ENCODE measurements at places on chromosomes 13 and 19. TPM values are rescaled to one million over a fixed set of nuclear protein-coding genes. Genes with fewer than 3 reads are reported as not detected.

DNA sequence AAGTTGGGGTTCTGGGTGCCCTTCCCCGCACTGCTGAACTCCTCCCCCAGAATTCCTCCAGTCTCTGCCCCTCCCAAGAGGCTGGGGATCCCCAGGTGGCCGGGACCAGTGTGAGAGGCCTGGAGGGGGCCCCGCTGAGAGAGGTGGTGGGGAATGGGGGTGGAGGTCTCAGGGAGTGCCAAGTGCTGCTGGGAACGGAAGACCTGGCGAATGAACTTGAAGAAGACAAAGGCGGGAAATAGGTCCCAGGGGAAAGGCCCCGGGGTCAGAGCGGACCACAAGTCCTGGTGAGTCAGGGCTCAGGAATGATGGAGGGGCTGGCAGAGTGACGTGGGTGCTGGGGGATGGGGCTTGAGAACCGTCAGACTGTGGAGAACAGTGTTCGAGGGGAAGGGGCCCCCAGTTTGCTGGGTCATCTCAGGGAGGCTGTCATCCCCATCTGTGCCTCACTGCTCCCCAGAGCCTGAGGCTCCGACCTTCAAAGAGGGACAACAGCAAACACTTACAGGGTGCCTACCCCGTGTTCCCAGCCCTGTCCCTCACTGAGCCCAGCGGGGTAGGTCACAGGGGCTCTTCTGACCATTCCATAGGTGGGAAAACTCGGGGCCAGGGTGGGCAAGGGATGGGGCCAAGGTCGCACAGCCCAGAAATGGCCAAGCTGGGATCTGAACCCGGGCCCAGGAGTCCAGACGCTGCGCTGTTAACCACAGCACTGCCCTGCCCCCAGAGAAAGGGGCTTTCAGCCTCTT lies 16.0 kb upstream of the SEMA6B start:
- no peak overlapping the region for H3K4me3 ChIP-seq
- H3K36me3 ChIP-seq, result no peaks in the 10 kb centered on the region
- no peaks in the 10 kb centered on the region for H3K4me1 ChIP-seq
- H3K27me3 ChIP-seq, result peaks cover 22% of the 10 kb centered on the region

DNA sequence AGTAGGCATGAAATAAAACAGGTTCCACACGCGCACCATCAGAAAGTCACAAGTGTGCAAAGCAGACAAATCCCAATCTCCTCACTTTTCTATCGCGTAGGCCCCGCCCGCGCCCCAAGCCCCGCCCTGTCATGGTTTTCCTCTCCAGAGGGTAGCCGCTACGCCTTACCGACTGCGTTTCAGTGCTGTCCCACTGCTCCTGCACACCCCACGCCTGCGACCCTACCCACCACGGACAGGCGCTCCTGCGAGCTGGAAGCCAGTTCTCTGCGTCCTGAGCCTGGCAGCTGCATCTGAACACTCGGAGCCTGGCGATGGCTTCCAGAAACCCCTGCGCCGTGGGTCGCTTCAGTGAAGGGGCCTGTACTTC lies 379 bp upstream of the ZNF470 start:
- peak; percentile 46 for DNase-seq
- H3K27me3 ChIP-seq, result no peaks in the 10 kb centered on the region
- H3K36me3 ChIP-seq, result peaks cover 51% of the 10 kb centered on the region

- no peak overlapping the region for H3K4me3 ChIP-seq
- H3K27ac ChIP-seq, result no peak overlapping the region
- H3K4me1 ChIP-seq, result peaks cover 4% of the 10 kb centered on the region
- H3K36me3 ChIP-seq, result peaks cover 4% of the 10 kb centered on the region
Measured at GRCh38 chr19:12899891-12900518, 9.0 kb downstream of the GCDH start.

GRCh38 chr13:25910991-25911419 lies 140.8 kb downstream of the SHISA2 start:
- H3K4me1 ChIP-seq, result no peaks in the 10 kb centered on the region
- H3K27ac ChIP-seq, result no peak overlapping the region
- no peak for DNase-seq
- no peaks in the 10 kb centered on the region for H3K36me3 ChIP-seq
- no peak overlapping the region for H3K4me3 ChIP-seq

DNA sequence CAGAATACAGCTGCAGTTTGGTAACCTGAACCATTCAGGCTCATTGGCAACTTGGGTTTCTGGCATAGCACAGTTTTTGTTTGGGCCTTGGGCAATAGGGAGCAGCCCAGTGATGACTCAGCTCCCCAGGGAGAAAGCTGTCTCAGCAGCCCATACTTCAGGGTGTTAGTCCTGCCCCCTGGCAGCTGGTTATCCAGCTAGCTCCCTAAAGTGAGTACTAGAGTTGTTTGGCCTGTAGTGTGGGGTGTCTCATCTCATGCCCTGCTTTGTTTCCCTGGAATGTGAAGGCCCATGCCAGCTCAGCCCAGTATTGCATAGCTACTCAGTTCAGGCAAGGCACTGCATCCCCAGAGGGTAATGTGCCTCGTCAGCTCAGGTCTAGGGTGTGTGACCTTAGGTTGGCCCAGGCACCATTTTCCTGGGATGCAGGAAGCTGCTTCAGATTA lies 18.2 kb upstream of the ZNF543 start:
- DNase-seq, result no peak
- H3K27me3 ChIP-seq, result no peaks in the 10 kb centered on the region
- no peaks in the 10 kb centered on the region for H3K4me1 ChIP-seq

Gene SWSAP1
- total RNA-seq, result 2.6 TPM

GRCh38 chr19:7971553-7972520 lies 28.4 kb upstream of the TIMM44 start:
- H3K4me3 ChIP-seq, result no peak overlapping the region
- H3K36me3 ChIP-seq, result peaks cover 28% of the 10 kb centered on the region
- no peak overlapping the region for H3K27ac ChIP-seq
- DNase-seq, result no peak
- no peaks in the 10 kb centered on the region for H3K4me1 ChIP-seq

Gene TMEM143
- 17.4 TPM for total RNA-seq

DNA sequence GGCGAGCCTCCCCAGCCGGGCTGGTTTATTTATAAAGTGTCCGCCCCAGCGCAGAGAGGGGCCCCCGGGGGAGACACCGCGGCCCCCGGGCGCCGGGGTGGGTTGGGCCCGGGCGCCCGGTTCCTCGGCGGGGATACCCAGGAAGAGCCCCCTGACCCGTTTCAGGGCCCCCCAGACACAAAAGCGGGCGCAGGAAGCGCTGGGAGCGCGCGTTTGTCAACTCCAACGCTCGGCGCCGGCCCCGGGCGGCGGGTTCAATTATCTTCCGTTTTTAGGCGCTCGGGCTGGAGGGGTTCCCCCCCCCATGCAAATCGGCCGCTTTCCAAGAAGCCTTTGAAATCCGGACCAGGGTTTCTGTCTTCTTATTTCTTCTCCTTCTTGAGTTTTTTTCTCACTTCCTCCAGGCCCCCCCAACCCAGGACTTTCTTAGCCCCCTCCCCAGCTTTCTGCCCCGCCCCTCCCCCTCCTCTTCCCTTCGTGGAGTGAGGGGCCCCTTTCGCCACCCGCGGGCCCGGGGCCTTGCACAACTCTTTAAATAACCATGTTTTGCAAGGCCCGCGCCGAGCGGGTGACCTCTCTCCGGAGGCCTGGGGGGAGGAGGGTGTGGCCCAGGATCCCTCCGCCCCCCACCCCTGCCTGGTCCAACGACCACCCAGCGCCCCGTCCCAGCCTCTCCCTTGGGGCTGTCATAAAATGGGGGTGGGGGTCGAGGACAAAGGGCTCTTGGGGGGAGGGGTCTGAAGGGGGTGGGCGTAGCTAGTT lies 935 bp downstream of the ARID3A start:
- H3K4me1 ChIP-seq, result peaks cover 11% of the 10 kb centered on the region
- peak; percentile 55 for DNase-seq
- H3K4me3 ChIP-seq, result peak overlapping the region; percentile 78
- H3K27me3 ChIP-seq, result peaks cover 3% of the 10 kb centered on the region

DNA sequence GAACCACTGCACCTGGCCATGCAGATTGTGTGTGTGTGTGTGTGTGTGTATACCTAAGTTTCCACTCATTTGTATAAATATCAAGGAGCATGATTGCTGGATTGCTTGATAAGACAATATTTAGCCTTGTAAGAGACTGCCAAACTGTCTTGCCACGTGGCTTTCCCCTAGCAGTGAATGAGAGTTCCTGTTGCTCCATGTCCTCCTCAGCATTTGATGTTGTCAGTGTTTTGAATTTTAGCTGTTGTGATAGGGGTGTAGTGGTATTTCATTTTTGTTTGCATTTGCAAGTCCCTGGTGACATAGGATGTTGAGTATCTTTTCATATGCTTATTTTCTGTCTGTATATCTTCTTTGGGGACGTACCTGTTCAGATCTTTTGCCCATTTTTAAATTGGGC lies 99.0 kb upstream of the ZNF536 start:
- H3K27ac ChIP-seq, result no peak overlapping the region
- DNase-seq, result no peak
- no peaks in the 10 kb centered on the region for H3K4me1 ChIP-seq

- DNase-seq, result peak; percentile 62
- H3K27me3 ChIP-seq, result peaks cover 18% of the 10 kb centered on the region
- H3K27ac ChIP-seq, result no peak overlapping the region
- no peak overlapping the region for H3K4me3 ChIP-seq
Measured at GRCh38 chr19:42606660-42607351, 12.1 kb upstream of the CEACAM8 start.

DNA sequence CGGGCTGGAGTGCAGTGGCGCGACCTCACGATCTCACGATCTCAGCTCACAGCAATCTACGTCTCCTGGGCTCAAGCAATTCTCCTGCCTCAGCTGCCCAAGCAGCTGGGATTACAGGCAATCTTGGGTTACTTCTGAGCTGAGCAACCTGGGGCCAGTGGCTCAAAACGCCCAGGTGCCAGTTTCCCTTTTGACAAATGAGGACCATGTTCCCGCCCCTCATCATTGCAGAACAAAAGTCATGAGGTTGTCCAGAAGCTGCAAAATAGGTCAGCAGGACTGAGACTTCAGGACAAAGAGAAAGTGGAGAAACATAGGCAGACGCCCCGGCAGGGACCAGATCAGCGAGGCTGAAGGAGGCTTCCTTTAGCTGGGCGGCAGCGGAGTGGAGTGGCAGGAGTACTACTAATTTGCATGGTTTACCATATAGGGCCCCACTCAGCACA lies 3.3 kb upstream of the ADGRE5 start:
- peak overlapping the region; percentile 37 for H3K27ac ChIP-seq
- no peak overlapping the region for H3K4me3 ChIP-seq
- DNase-seq, result no peak
- peaks cover 53% of the 10 kb centered on the region for H3K4me1 ChIP-seq
- H3K36me3 ChIP-seq, result peaks cover 18% of the 10 kb centered on the region

Gene KCTD12
- 7.3 TPM for total RNA-seq

DNA sequence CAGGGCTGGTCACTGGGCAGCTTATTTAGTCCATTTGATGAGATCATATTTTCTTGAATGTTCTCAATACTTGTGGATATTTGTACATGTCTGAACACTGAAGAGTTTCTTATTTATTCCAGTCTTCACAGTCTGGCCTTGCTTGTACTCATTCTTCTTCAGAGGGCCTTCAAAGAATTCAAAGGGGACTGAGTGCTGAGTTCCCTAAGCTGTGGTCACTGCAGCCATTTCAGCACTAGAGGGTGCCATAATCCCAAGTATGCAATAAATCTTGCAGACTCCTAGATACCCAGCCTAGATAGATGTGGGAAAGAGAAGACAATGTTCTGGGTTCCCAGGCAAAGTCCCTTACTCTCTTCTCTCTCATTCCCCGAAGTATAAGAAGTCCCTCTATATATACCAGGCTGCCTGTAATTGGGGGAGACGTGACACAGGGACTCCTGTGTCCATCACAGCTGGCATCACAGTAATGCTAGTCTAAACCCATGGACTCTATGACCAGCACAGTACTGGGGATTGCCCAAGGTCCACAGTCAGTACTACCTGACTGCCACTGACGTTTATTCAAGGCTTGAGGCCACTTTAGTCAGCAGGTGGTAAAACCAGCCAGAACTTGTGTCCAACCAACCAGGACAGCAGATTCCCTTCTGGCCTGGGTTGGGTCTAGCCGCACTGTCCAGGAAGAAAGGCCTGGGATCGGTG lies 8.9 kb upstream of the VN1R1 start:
- no peaks in the 10 kb centered on the region for H3K4me1 ChIP-seq
- no peaks in the 10 kb centered on the region for H3K27me3 ChIP-seq
- no peak overlapping the region for H3K4me3 ChIP-seq
- H3K36me3 ChIP-seq, result peaks cover 21% of the 10 kb centered on the region
- no peak overlapping the region for H3K27ac ChIP-seq
- peak; percentile 32 for DNase-seq

DNA sequence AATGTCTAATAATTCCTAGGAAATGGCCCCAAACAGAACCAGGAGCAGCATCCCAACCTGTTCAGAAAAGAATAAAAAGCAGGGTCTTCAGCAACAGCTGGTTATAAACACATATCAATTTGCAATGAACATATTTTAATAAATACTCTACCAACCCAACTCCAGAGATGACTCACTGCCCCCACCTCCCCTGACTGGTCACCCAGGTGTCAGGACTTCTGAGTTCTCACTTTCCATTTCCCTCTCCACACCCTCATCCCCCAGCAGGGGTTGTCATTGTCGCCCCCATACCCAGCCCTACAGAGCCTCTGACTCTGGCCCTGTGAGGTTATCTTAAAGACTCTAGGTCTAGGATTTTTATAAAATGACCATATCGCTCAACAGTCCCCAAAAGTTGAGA lies 6.9 kb downstream of the SERPINE3 start:
- H3K27ac ChIP-seq, result no peak overlapping the region
- H3K4me3 ChIP-seq, result no peak overlapping the region

GRCh38 chr19:7698583-7698982 lies 3.3 kb downstream of the FCER2 start:
- H3K36me3 ChIP-seq, result no peaks in the 10 kb centered on the region
- no peak for DNase-seq
- no peak overlapping the region for H3K27ac ChIP-seq
- no peak overlapping the region for H3K4me3 ChIP-seq
- H3K4me1 ChIP-seq, result peaks cover 9% of the 10 kb centered on the region
- H3K27me3 ChIP-seq, result peaks cover 21% of the 10 kb centered on the region

GRCh38 chr19:51333836-51334460 lies 8.0 kb downstream of the VSIG10L start:
- H3K36me3 ChIP-seq, result peaks cover 6% of the 10 kb centered on the region
- H3K27me3 ChIP-seq, result peaks cover 12% of the 10 kb centered on the region
- peaks cover 4% of the 10 kb centered on the region for H3K4me1 ChIP-seq
- no peak overlapping the region for H3K4me3 ChIP-seq
- no peak for DNase-seq
- H3K27ac ChIP-seq, result no peak overlapping the region

Gene PSG11
- total RNA-seq, result not detected

DNA sequence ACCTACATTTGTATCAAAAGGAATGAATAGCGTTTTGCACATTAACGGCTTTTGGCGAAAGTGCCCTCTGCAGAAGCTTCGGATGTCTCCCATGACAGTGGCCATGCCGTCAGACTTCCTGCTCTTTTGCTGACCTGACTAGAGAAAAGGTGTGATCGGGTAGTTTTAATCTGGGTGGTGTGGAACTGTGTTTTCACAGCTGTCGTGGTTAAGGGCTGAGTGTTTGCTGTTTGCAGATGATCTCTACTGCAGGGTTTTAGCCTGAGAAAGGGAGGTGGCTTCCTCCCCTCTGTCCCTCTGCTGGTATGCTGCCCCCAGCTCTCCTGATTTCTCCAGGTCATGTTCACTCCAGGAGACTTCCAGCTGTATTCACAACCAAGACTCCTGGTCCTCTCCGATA lies 22.4 kb downstream of the ZNF71 start:
- no peaks in the 10 kb centered on the region for H3K4me1 ChIP-seq
- H3K36me3 ChIP-seq, result peaks cover 74% of the 10 kb centered on the region
- H3K27ac ChIP-seq, result no peak overlapping the region
- no peak for DNase-seq
